Mammary epithelial cell (primary cell): ENCODE measurements at places on chromosomes 11 and 22. TPM values are rescaled to one million over a fixed set of nuclear protein-coding genes. Genes with fewer than 3 reads are reported as not detected.
A peak's percentile ranks its signal among the peaks of the same experiment; 100 is the strongest.

DNAJB13 gene
- total RNA-seq: not detected in 2 replicates

ZNF280A gene
- total RNA-seq: not detected

TRIM29 gene
- 204 and 256 TPM in 2 replicates for total RNA-seq

DNA sequence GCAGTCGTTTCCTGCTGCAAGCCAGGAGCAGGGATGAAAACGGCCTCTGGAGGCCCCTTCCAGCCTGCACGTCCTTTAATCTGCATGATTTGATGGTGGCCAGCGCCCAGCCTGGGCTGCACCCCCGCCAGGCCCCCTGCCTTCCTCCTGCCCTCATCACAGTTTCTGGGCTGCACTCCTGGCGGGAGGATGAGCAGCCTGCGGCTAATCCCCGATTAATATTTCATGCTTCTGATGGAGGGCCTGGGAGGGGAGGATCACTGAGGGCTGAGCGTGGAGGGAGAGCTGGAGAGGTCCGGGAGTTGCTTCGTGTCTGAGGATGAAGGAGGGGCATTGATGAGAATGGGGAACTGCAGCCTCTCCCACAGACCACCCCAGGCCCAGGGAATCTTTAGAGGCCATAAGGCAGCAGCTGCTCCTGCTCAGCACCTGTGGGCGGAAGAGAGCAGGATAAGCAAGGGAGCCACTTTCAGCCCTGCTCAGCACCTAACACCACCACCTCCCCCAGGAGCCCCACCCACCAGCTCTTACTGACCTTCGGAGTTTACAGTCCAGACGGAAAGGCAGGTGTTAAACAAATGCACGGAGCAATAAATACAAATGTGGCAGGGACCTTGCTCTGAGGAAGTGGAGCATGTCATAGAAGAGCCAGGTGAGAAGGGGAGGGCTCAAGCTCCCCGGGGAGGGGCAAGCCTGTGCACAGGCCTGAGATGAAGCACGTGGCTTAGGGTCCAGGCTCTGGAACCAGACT, 135.0 kb upstream of the NECTIN1 start:
- DNase-seq: no peak

DNA sequence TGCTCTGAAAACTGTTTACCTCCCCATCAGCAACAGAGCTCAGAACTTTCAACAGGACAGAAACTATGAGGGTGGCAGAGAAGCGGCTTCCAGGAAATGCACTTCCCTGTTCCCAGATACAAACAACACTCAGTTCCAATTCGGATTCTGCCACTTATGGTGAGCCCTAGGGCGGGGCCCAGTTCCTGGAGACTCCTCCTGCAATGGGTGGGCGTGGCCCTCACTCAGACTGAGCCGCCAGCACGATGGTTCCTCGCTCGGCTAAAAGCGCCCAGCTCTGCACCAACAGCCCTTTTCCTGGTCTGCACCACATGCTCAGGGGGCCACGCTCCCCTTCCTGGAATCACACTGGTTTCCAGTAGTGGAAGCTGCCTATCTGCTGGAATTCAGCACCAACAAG, 314.1 kb downstream of the CTTN start:
- no peak for DNase-seq

DNA sequence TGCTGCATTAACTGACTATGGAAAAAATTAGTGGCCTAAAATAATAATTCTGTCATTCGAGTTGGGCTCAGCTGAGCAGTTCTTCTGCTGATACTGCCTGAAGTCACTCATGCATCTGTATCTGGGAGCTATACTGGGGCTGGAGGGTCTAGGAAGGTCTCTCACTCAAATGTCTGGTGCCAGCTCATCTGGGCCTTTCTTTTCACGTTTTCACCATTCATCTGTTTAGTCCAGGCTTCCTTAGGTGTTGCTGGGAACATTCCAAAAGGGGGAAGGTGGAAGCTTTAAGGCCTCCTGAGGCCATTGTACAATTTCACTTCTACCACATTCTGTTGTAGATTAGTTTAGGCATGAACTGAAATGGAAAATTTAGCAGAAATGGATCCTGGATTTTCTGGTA, 28.0 kb downstream of the YAP1 start:
- DNase-seq: no peak

DNA sequence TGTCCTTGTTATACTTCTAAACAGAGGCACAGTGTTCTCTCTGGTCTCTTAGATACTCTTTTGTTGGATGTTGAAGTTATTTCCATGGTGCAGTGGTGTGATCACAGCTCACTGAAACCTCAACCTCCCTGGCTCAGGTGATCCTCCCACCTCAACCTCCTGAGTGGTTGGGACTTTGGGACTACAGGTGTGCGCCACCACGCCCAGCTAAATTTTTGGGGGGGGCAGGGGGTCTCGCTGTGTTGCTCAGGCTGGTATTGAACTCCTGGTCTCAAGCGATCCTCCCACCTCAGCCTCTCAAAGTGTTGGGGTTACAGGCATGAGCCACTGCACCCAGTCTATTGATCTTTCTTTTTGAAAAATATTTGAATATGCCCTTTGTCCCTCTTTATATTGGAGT, 14.9 kb downstream of the ZNF74 start:
- no peak for DNase-seq

DNA sequence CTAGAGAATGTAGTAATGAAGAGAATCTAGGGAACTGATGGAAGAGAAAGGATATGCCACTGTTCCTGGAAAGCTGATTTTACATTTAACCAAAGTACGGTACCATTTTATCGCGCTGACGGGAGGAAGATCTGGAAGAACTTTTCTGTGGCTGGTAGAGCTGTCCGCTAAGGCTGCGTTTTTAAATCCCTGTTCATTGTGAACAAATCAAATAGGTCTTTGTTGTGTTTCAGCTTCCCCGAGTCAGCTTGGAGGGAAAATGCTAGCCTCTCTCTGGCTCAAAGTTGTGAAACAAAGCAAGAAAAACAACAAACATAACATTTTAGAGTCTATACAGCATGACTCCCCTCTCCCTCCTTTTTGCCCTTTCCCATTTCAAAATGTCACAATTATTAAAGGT, 34.4 kb downstream of the FBXO7 start:
- DNase-seq: no peak

DNA sequence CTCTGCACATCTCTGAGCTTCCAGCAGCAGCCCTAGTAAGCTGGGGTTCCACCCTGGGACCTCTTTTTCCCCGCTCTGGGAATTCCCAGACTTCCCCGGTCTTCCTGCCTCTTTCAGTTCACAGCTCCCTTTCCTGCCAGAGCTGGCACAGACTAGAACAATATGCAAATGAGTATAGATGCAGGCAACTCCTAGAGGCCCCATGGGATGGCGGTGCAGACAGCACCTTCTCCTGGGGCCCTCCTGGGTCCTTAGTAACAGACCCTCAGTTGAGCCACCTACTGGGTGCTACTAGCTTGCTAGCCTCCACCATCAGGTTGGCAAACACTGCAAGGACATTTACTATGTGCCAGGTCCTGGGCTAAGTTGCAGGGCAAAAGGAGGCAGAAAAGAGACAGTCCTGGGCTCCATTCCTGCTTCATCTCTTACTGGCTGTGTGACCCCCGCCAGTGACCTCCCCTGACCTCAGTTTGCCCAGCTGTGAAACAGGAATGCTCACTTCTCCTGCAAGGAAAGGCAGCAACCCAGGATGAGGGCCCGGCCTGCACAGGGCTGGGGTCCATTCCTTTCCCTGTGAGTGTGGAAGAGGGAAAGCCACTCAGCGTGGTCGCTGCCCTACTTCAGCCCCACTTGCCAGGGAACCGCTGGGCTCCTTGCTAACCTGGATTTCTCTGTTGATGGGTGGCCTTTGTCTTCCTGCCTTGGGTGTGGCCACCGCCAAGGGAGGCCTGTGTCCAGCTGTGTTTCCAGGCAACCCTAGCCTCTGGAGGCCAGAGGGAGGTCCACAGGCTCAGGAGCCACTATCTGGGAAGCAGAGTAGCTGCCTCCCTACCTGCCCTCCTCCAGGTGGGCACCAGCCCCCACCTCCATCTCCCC, 7.3 kb downstream of the RELT start:
- DNase-seq: no peak

GRCh38 chr11:12195768-12196167, 85.4 kb downstream of the MICAL2 start:
- no peak for DNase-seq

DNA sequence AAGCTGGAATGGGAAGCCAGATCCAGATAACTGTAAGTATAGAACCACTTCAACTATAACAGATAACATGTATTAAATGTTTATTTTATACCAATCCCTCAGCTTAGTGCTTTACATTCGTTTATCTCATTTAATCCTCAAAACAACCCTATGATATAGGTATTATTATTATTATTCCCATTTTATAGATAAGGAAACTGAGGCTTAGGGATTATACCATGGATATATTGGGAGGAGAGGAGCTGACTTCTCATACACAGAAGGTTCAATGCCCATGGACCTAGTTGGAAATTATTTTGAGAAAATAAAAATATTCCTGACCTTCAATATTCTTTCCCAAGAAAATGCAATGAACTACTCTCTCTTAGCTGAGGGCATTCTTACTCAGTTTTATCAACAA, 140.4 kb upstream of the C11orf58 start:
- DNase-seq: no peak

- DNase-seq: no peak
Measured at GRCh38 chr22:39832627-39833074, 60.9 kb downstream of the ENTHD1 start.

DNA sequence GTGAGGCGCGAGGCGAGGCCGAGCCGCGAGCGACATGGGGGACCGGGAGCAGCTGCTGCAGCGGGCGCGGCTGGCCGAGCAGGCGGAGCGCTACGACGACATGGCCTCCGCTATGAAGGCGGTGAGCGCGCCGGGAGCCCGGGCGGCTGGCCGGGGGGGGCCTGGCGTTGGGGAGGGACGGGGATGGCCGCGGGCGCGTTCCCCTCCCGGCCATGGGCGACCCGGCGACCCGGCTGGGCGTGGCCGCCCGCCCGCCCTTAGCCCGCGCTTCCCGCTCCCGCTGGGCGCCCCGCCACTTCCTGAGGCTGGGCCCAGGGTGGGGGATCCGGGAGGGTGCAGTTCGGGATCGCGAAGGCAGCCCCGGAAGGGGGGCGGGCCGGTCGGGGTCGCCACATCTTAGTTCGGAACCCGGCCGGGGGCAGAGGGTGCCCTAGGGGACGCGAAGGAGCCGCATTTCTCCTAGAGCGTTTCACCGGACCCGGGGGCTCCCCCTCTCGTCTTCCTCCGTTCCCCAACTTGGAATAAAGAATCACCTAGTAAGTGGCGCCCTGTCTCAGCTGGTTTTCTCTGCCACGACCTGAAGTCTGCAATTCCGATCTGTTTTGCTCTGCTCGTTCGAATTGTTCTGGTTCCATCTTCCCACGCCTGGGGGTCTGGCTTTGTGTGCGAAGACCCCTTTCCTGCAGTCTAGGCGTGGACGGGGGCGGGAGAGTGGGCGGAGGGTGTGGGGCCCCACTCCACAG, 536 bp downstream of the YWHAH start:
- no peak for DNase-seq

DNA sequence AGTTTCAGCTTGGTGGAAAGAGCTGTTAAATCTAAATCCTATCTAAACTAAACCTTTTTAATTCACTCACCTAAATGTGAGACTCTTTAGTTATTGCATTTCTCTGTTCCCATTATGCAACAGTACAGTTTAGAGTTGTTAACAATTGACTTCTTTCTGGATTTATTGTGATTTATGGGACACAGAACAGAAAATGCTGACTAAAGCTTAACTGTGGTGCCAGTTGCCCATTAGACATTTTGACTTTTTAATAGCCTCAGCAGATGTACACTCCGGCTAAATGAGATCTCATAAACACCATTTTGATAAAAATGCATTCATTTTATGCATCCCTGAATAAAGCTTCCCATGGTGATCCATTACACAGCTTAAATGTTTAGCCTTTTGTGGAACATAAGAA, 356.6 kb downstream of the CASP12 start:
- DNase-seq: no peak

- DNase-seq: no peak
Measured at GRCh38 chr22:35811670-35812069, 94.0 kb downstream of the APOL5 start.

- DNase-seq: peak; percentile 76
Measured at GRCh38 chr22:38202437-38203089, 769 bp downstream of the MAFF start.

DNA sequence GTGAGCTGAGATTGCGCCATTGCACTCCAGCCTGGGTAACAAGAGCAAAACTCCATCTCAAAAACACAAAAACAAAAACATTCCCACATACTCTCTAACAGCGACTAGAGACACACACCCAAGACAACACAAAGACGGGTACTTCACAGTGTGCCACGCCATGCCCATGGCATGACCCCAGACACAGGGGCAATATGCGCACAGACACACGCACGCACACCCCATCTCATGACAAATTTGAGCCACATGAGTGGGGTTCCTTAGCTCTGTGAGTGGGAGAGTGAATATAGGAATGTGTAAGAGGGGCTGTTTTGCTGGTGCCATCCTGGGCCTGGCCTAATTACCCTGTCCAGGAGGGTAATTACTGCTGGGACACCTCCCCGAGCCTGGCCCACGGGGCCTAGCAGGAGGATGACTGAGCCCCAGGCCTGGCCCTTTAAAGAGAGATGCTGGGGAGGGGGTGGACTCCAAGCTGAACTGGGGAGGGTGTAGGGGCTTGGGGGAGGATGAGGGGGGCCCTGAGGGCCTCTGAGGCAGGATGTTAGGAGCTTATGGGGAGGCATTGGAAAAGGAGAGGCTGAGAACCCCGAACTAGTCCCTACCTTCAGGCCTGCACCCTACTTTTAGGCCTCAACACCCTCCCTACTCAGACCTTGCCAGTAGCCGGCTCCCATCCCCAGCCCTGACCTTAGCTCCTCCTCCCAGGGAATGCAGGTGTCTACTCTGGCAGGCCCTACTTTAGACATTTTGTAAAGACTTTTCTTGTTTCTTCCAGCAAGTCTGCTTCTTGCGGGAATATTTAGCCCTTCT, 1.5 kb downstream of the LTBP3 start:
- DNase-seq: peak; percentile 34

DNA sequence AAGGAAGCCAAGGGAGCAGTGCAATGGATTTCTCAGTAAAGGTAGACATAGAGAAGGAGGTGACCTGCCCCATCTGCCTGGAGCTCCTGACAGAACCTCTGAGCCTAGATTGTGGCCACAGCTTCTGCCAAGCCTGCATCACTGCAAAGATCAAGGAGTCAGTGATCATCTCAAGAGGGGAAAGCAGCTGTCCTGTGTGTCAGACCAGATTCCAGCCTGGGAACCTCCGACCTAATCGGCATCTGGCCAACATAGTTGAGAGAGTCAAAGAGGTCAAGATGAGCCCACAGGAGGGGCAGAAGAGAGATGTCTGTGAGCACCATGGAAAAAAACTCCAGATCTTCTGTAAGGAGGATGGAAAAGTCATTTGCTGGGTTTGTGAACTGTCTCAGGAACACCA, 6.6 kb downstream of the TRIM22 start:
- DNase-seq: no peak
